Memory B cell (primary cell): ENCODE measurements at places on chromosomes 7 and 10.

- no peak for DNase-seq
- no peaks in the 10 kb centered on the region for H3K36me3 ChIP-seq
- H3K27ac ChIP-seq = no peak overlapping the region
Measured at GRCh38 chr7:88429382-88429781, 122.7 kb upstream of the STEAP4 start.

DNA sequence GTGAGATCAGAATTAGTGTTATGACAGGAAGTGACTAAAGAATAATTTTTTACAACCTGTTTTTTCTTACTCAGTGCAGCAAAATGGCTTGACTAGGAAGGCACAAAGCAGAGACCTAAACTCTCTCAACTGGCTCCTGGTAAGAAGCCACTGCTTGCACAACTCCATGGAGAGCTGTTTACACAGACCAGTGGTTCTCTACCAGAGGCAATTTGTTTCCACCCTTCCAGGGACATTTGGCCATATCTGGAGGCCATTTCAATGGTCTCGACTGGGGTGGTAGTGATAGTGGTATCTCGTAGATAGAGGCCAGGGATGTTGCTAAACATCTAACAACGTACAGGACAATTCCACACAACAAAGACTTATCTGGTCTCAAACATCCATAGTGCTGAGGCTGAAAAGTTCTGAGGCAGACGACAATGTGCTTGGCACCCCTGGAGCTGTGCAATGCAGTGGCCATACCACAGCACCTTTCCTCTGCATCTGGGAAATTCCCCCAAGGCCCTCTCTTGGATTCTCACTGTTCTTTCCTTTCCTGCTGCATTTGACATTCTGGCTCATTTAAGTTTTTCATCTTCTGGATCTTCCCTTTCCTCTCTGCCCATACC, 105.4 kb upstream of the LAMB4 start:
- no peak overlapping the region for H3K4me3 ChIP-seq
- no peak for DNase-seq
- H3K27me3 ChIP-seq = no peaks in the 10 kb centered on the region
- H3K27ac ChIP-seq = no peak overlapping the region

- H3K36me3 ChIP-seq = peaks cover 3% of the 10 kb centered on the region
- peaks cover 3% of the 10 kb centered on the region for H3K4me1 ChIP-seq
- H3K27me3 ChIP-seq = peaks cover 1% of the 10 kb centered on the region
- H3K27ac ChIP-seq = no peak overlapping the region
Measured at GRCh38 chr10:104127411-104127810, 5.4 kb downstream of the SFR1 start.

GRCh38 chr10:58660575-58661255, 148.0 kb downstream of the BICC1 start:
- H3K36me3 ChIP-seq = no peaks in the 10 kb centered on the region
- H3K27ac ChIP-seq = no peak overlapping the region
- H3K4me1 ChIP-seq = no peaks in the 10 kb centered on the region
- no peak for DNase-seq

DNA sequence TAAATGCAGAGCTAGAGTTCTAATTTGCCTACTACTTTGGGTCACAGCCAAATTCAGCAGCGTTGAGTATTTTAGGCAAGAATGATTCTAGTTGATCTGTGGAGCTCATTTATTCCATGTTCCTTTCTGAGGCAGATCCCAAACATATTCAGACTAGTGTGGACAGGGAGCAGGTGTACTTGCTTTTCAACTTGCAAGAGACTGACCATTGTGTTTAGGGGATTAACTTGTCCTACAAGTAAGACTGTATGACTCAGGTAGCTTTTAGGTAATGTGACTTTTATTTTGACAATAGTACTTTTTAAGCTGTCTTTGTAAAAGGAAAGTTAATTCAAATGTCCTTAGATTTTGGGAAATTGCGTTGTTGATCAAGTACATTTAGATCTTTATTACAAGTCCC, 285.5 kb downstream of the TWIST1 start:
- H3K4me1 ChIP-seq = peaks cover 3% of the 10 kb centered on the region
- H3K4me3 ChIP-seq = no peak overlapping the region
- no peak for DNase-seq
- peaks cover 9% of the 10 kb centered on the region for H3K36me3 ChIP-seq
- no peaks in the 10 kb centered on the region for H3K27me3 ChIP-seq
- no peak overlapping the region for H3K27ac ChIP-seq

DNA sequence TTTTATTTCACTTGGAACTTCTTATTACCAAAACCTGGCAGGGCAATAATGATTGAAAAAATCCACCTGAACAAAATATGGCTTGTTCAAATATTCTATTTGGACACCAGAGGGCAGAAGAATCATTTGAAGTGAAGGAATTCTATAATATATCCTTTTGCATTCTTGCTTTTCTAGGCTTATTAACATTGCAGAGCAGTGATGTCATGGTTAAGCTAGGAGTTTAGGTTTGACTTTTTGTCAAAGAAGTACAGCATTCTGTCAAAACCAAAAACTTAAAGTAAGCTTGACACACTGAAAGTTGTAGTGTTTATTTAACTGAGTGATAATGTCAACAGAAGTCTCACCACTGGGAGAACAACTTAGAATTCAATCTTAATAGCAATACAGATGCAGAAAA, 156.0 kb downstream of the SEMA3D start:
- H3K4me1 ChIP-seq = no peaks in the 10 kb centered on the region
- no peak overlapping the region for H3K4me3 ChIP-seq
- no peak for DNase-seq

GRCh38 chr7:31648288-31648687, 38.7 kb upstream of the PPP1R17 start:
- no peak overlapping the region for H3K4me3 ChIP-seq
- no peak overlapping the region for H3K27ac ChIP-seq
- no peak for DNase-seq
- peaks cover 3% of the 10 kb centered on the region for H3K27me3 ChIP-seq
- H3K4me1 ChIP-seq = no peaks in the 10 kb centered on the region

DNA sequence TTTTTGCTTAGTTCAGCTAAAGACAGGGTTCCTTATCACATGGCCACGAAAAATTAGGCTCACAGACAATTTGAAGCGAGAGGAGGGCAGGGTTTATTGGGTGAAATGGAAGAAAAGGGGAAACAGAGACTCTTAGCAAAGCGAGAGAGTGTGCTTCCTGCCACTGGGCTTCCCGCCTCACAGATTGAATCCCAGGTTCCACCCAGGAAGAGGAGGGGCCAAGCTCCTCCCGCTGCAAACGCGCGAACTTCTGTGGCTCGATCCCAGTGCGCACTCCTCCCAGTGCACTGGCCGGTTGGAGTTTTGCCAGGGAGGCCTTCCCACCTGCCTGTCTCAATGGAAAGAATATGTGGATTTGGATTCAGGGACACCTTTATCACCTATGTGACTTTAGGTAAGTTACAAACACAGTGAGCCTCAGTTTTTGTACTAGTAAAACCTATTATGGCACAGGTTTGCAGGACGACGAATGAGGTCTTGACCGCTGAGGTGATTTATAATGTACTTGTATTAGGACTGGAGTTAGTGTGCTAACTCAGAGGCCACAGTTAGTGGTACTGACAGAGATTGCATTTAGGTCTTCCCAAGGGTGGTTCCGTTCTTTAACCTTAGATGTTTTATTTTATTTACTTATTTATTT, 48.5 kb upstream of the SP8 start:
- no peaks in the 10 kb centered on the region for H3K4me1 ChIP-seq
- DNase-seq = no peak
- H3K27ac ChIP-seq = no peak overlapping the region
- H3K36me3 ChIP-seq = no peaks in the 10 kb centered on the region
- no peak overlapping the region for H3K4me3 ChIP-seq
- H3K27me3 ChIP-seq = peaks cover 2% of the 10 kb centered on the region

DNA sequence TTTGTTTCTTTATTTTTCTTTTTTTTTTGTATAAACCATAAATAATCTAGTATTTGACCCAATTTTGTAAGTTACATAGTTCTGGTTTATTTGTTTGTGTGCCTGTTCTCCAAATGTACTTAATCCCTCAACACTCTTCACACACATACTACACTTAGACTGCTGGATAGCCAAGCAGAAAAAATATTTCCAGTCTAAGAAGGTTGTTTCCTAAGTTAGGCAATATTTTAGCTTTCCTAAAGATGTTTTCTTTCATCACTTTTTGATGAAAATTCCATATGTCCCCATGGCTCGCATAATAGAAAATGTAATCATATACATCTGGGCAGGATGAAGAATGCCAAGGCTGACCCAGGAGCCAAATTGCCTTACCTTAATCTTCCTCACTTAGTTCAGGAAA, 105.3 kb downstream of the PPP1R3A start:
- H3K36me3 ChIP-seq = no peaks in the 10 kb centered on the region
- DNase-seq = no peak
- H3K27me3 ChIP-seq = no peaks in the 10 kb centered on the region
- H3K4me3 ChIP-seq = no peak overlapping the region

GRCh38 chr10:13338390-13339110, 9.5 kb downstream of the SEPHS1 start:
- peaks cover 8% of the 10 kb centered on the region for H3K4me1 ChIP-seq
- H3K27me3 ChIP-seq = no peaks in the 10 kb centered on the region
- no peak overlapping the region for H3K27ac ChIP-seq
- peaks cover 7% of the 10 kb centered on the region for H3K36me3 ChIP-seq
- no peak overlapping the region for H3K4me3 ChIP-seq

DNA sequence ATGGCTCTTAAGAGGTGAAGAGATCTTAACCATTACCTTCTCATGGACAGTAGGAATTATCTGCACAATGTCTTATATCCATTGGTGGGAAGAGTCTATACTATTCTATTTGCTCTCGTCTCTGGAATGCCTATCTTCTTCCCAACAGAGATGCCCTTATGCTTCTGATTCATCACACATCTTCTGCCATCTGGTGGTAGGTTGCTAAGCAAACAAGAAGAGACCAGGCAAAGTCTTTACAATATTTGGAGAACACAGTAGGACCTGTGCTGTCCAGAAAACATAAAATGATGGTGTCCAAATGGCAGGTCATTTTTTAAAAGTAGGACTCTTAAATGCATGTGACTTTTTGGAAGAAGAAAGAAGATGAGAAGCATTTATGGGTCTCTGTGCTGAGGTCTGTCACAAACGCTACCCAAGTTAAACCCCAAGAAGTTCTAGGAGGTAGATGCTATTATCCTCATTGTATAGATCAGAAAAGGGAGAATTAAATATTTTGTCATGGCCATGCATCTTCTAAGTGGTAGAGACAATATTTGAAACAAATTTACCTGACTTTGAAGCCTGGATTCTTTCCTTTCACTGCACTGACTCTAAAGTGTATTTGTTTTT, 67.8 kb upstream of the NXPH1 start:
- DNase-seq = no peak
- no peaks in the 10 kb centered on the region for H3K4me1 ChIP-seq
- peaks cover 7% of the 10 kb centered on the region for H3K27me3 ChIP-seq
- H3K27ac ChIP-seq = no peak overlapping the region
- H3K4me3 ChIP-seq = no peak overlapping the region

GRCh38 chr7:99387912-99388311, 13.4 kb downstream of the ARPC1B start:
- H3K36me3 ChIP-seq = peaks cover 12% of the 10 kb centered on the region
- no peak overlapping the region for H3K4me3 ChIP-seq
- H3K4me1 ChIP-seq = peaks cover 13% of the 10 kb centered on the region
- H3K27me3 ChIP-seq = no peaks in the 10 kb centered on the region
- DNase-seq = no peak

- no peak overlapping the region for H3K4me3 ChIP-seq
- H3K27me3 ChIP-seq = peaks cover 10% of the 10 kb centered on the region
- no peak overlapping the region for H3K27ac ChIP-seq
- H3K36me3 ChIP-seq = peaks cover 1% of the 10 kb centered on the region
- no peaks in the 10 kb centered on the region for H3K4me1 ChIP-seq
Measured at GRCh38 chr10:32244421-32245207, 102.3 kb downstream of the EPC1 start.

- no peak for DNase-seq
- no peaks in the 10 kb centered on the region for H3K36me3 ChIP-seq
- no peaks in the 10 kb centered on the region for H3K4me1 ChIP-seq
- no peak overlapping the region for H3K27ac ChIP-seq
Measured at GRCh38 chr10:127345231-127345965, 149.0 kb upstream of the INSYN2A start.

DNA sequence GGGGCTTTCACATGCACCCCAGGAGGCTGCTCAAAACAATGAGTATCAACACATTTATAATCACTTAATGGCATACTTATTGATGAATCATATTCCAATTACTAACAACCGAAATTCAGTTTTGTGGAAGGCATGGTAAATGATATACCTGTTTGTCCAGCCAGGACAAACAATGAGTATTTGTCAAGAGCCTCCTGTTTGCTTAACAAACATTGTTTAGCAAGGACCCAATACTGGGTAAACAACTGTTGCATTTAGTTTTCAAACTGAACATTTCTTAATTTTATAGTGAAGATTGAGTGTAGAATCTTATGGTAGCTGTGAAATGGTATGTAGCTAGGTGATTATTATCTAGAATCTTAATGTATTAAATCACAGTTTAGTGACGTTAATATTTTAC, 473.7 kb downstream of the ATRNL1 start:
- H3K4me1 ChIP-seq = no peaks in the 10 kb centered on the region
- H3K4me3 ChIP-seq = no peak overlapping the region
- no peak overlapping the region for H3K27ac ChIP-seq
- no peaks in the 10 kb centered on the region for H3K36me3 ChIP-seq
- H3K27me3 ChIP-seq = no peaks in the 10 kb centered on the region
- no peak for DNase-seq

DNA sequence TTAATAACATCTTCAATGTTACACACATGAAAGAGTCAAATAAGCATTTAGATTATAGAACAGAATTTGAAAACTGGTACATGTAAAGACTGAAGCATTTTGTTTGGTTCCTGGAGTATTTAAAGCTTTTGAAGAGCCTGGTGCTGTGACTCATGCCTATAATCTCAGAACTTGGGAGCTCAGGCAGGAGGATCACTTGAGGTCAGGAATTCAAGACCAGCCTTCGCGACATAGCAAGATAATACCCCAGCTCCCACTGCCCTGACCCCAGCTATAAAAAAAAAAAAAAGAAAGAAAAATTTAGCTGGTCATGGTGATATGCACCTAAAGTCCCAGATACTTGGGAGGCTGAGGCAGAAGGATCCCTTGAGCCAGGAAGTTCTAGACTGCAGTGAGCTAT, 87.8 kb downstream of the HDAC9 start:
- no peak overlapping the region for H3K27ac ChIP-seq
- H3K27me3 ChIP-seq = no peaks in the 10 kb centered on the region
- H3K4me1 ChIP-seq = peaks cover 7% of the 10 kb centered on the region
- no peak for DNase-seq
- no peak overlapping the region for H3K4me3 ChIP-seq
- H3K36me3 ChIP-seq = peaks cover 5% of the 10 kb centered on the region

DNA sequence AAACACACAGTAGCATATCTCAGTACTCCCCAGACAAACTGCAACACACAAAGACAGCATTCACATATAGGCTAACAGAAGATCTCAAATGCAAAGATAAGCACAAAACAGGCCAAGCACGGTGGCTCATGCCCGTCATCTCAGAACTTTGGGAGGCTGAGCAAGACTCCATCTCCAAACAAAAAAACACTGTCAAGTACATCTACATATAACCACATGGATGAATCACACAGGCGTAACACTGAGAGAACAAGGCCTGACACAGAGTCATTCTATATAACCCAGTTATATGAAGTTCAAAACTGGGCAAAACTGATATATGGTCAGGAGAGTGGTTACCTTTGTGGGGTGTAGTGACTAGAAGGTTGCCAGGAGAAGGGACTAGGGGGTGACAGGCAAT, 506.4 kb downstream of the KCNMA1 start:
- no peaks in the 10 kb centered on the region for H3K4me1 ChIP-seq
- no peak overlapping the region for H3K4me3 ChIP-seq
- no peak for DNase-seq
- H3K36me3 ChIP-seq = no peaks in the 10 kb centered on the region
- no peak overlapping the region for H3K27ac ChIP-seq
